Transverse colon (tissue), 4 donors: ENCODE measurements at places on chromosomes 7 and 10. TPM values are rescaled to one million over a fixed set of nuclear protein-coding genes. Genes with fewer than 3 reads are reported as not detected.

GRCh38 chr7:114269714-114270113, 144.9 kb upstream of the FOXP2 start:
- H3K4me1 ChIP-seq = no peaks in the 10 kb centered on the region
- H3K36me3 ChIP-seq = no peaks in the 10 kb centered on the region
- H3K27ac ChIP-seq = no peak overlapping the region
- no peak for DNase-seq
- H3K27me3 ChIP-seq = no peaks in the 10 kb centered on the region
- no peak overlapping the region for H3K4me3 ChIP-seq

DNA sequence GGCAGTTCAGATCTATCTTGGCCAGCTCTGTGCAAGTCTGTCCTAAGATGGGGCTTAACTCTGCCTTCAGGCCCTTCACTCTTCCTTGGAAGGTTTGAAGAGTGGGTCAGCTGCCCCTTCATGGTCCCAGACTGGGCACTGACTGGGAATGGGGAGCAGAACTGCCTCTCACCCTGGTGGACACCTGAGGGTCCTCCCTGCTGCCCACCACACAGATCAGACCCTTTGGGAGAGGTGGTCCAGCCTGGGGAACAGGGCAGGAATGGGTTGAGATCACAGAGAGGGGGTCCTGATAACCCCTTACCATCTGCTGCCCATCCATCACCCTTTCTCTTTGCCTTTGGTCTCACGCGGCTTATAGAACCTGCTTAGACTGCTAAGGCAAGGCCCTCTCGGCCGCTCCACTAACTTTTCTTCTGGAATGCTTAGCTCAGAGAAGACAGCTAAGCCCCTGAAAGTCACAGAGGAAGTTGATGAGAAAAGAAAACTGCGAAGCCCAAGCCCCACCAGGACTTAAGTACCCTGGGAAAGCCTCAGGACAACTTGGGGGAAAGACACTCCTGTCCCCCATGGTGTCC, 402 bp upstream of the CDHR1 start:
- no peaks in the 10 kb centered on the region for H3K36me3 ChIP-seq
- peak; percentile 5 for DNase-seq
- peak overlapping the region; percentile 87 for H3K27ac ChIP-seq
- H3K27me3 ChIP-seq = peaks cover 26% of the 10 kb centered on the region
- peaks cover 42% of the 10 kb centered on the region for H3K4me1 ChIP-seq

- peak overlapping the region; percentile 98 for H3K4me3 ChIP-seq
- H3K36me3 ChIP-seq = no peaks in the 10 kb centered on the region
- H3K27ac ChIP-seq = peak overlapping the region; percentile 98
- peaks cover 42% of the 10 kb centered on the region for H3K4me1 ChIP-seq
- no peaks in the 10 kb centered on the region for H3K27me3 ChIP-seq
Measured at GRCh38 chr10:32956365-32957197, 1.4 kb downstream of the ITGB1 start.

GRCh38 chr10:33193057-33193700, 141.3 kb downstream of the NRP1 start:
- no peaks in the 10 kb centered on the region for H3K4me1 ChIP-seq
- H3K27me3 ChIP-seq = no peaks in the 10 kb centered on the region
- no peaks in the 10 kb centered on the region for H3K36me3 ChIP-seq
- H3K4me3 ChIP-seq = no peak overlapping the region
- peak; percentile 81 for DNase-seq

- no peak overlapping the region for H3K4me3 ChIP-seq
- H3K4me1 ChIP-seq = no peaks in the 10 kb centered on the region
- no peaks in the 10 kb centered on the region for H3K36me3 ChIP-seq
- DNase-seq = no peak
- no peaks in the 10 kb centered on the region for H3K27me3 ChIP-seq
- H3K27ac ChIP-seq = peak overlapping the region; percentile 10
Measured at GRCh38 chr7:15463801-15464666, 97.8 kb downstream of the AGMO start.

GRCh38 chr7:1616741-1617140, 46.9 kb upstream of the PSMG3 start:
- no peaks in the 10 kb centered on the region for H3K36me3 ChIP-seq
- H3K4me3 ChIP-seq = no peak overlapping the region
- no peak for DNase-seq
- H3K4me1 ChIP-seq = no peaks in the 10 kb centered on the region
- no peaks in the 10 kb centered on the region for H3K27me3 ChIP-seq
- no peak overlapping the region for H3K27ac ChIP-seq

DNA sequence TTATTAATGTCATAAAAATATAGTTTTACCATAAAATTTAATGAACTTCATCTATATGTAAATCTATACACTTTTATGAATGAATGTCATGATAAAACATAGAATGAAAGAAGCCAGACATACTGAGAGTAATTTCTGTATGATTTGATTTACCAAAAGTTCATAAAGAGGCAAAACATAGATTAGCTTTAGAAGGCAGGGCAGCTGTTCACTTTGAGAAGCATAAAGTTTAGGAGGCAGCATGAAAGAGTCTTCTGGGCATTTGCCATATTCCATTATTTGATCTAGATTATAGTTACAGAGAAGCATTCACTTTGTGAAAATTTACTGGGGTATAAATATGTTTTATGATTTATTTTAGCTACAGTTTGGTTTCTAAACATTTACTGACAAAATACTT, 487.2 kb downstream of the ANKRD7 start:
- no peak overlapping the region for H3K4me3 ChIP-seq
- DNase-seq = no peak
- H3K27ac ChIP-seq = no peak overlapping the region
- H3K36me3 ChIP-seq = no peaks in the 10 kb centered on the region

GRCh38 chr7:103679151-103680132, 233.4 kb upstream of the SLC26A5 start:
- no peak overlapping the region for H3K27ac ChIP-seq
- DNase-seq = no peak
- H3K27me3 ChIP-seq = no peaks in the 10 kb centered on the region
- H3K36me3 ChIP-seq = no peaks in the 10 kb centered on the region
- H3K4me3 ChIP-seq = no peak overlapping the region
- no peaks in the 10 kb centered on the region for H3K4me1 ChIP-seq

DNA sequence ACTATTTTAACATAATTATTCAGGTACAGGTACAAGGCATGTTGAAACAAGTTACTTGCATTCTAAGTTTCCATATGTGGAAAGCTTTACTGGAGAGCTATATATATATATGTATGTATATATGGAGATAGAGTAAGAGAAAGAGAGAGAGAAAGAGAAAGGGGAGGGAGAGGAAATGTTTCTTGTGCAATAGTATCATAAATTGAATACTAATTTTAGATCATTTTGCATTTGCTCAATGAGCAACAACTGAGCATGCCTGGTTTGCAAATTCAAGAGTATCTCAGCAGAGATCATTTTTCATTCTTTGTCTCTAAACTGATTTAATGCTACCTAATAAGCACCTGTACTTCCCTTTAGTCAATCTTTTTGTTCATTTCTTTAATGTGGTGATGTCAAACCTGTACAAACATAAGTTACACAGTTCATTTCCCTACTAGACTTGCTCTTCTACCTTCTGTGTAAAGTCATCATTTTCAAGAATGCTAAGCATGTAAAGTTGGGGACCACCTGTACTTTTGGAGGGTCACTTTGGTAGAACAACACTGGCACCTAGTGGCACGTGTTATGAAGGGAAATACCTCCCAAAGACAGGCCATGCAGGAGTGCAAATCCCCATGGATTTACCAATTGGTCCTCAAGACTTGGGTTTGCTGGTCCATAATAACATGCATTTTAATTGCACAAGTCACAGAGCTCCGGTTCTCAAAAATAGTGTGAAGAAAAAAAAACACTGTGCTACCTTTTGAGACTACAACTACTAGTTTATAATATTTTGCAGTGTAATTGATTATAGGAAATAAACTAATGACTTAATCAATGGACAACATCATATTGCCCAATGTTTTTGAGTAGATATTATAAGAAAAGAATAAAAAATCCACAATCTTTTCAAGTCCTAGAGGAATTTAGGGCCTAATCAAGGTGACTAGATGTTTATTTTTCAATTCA, 431.2 kb upstream of the IGFBP3 start:
- H3K27me3 ChIP-seq = no peaks in the 10 kb centered on the region
- DNase-seq = no peak
- H3K27ac ChIP-seq = no peak overlapping the region
- H3K4me1 ChIP-seq = no peaks in the 10 kb centered on the region

DNA sequence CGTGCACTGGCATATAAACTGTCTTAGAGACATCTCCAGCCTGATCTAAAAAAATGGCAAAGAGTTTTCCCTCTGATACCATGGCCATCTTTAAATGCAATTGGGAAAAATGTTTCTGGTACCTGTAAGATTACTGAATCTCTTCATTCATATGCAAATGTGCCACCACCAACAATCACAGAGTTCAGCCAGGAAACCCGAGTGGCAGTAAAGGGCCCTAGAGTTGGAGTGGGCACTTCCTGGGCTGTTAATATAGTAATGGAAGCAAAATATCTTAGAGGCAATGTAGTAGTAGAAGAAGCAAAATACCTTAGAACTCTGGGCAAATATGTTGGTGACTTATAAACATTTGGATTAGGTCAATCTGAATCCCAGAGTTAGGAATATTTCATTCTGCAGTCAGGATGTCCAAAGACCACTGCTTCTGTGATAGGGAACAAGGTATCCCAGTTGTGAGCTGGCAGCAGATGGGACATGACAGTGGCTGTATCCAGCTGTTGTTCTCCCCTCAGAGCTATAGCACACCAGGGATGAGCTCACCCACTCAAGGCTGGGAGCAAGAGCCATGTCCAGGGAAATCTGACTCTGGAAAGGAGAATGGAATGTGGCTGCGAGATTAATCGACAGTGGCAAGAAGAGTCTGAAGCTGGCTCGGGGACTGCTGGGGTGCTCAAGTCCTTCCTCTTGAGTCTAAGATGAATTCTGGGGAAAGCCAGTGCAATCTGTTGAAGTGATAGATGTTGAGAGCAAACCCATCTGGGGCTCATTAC, 332.1 kb downstream of the PHTF2 start:
- H3K4me3 ChIP-seq = no peak overlapping the region
- DNase-seq = no peak
- no peaks in the 10 kb centered on the region for H3K36me3 ChIP-seq

DNA sequence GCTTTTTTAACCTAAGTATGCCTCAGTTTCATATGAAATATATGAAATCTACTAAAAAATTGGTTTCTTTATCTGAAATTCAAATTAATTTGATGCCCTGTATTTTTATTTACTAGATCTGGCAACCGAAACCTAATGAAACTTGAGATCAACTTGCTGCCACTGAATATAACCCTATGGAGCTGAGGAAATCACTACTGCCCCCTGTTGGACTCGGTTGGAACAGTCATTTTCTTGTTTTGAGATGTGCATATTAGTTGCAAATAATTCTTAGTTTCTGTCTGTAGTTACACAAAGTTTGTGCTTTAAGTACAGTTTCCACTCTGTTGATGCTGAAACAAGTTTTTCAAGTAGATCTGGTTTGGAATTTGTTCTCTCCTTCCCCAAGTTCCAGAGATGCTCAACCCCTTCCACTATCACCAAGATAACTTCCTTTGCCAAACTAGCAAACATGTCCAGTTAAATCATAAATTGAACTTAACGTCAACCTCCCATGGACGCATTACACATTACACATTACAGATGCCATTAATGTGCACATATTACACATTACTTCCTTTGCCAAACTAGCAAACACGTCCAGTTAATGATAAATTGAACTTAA, 22.2 kb upstream of the EXOC4 start:
- DNase-seq = peak; percentile 35
- no peak overlapping the region for H3K27ac ChIP-seq
- H3K4me3 ChIP-seq = no peak overlapping the region
- H3K4me1 ChIP-seq = no peaks in the 10 kb centered on the region
- no peaks in the 10 kb centered on the region for H3K36me3 ChIP-seq

ACSM6 gene
- not detected for total RNA-seq

CALHM2 gene
- total RNA-seq = 18.0 TPM

IGF2BP3 gene
- 0.41 TPM for total RNA-seq

TNS3 gene
- total RNA-seq = 77.4 TPM

SCD gene
- total RNA-seq = 27.6 TPM

IFIT1B gene
- total RNA-seq = not detected
